ENCODE measurements at places on chromosomes 5 and 9. TPM values are rescaled to one million over a fixed set of nuclear protein-coding genes. Genes with fewer than 3 reads are reported as not detected.

GRCh38 chr5:16152601-16153568 is 26.7 kb downstream of the MARCHF11 start:
- H3K27ac ChIP-seq: no peak overlapping the region
- peaks cover 42% of the 10 kb centered on the region for H3K27me3 ChIP-seq
- H3K4me3 ChIP-seq: no peak overlapping the region
- no peak for DNase-seq
- no peaks in the 10 kb centered on the region for H3K4me1 ChIP-seq

DNA sequence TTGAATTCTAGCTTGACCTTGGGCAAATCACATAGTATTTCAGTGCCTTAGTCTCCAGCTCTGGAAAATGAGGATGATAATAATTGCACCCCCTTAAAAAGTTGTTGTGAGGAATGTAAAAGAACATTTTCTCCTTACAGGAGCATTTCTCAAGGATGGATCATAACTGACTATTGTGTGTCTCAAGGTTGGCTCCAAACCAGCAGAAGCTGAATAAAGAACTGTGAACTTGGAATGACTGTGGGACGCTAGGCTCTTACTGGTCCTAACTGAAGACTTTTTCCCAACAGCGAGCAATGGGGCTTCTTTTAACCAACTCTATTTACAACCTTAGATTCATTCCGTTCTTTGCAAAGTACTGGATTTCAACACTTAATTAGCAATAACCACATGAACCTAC is 26.2 kb upstream of the GLRX start:
- no peaks in the 10 kb centered on the region for H3K36me3 ChIP-seq
- no peak overlapping the region for H3K27ac ChIP-seq
- DNase-seq: no peak
- H3K27me3 ChIP-seq: no peaks in the 10 kb centered on the region
- H3K4me1 ChIP-seq: no peaks in the 10 kb centered on the region

DNA sequence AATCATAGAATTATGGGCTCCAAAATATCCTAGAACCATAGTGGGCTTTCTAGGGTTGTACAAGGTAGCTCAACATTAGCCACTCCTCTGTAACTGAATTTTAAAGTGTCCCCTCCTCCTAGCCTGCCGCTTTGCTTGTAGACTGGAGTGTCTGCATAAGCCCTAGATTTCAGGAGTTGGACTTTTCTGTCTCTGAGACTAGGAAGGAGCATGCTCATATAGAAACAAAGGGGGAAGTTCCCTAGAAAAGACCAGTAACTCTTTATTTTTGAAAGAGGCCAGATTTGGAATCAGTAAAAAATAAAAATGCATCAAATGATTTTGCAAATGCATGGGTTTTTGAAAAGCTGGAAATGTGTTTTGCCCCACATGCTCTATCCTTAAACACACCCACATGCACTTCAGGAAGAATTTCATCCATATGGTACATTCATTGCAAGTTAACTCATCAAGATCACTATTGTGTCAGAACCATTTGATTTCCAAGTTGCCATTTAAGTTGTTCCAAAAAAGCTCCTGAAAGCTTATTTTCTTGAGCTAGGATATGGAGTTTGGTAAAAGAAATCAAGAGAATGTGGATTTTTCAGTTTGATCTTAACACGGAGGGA is 121.0 kb upstream of the NR3C1 start:
- no peak overlapping the region for H3K27ac ChIP-seq
- no peaks in the 10 kb centered on the region for H3K36me3 ChIP-seq
- H3K4me1 ChIP-seq: peaks cover 20% of the 10 kb centered on the region
- no peak overlapping the region for H3K4me3 ChIP-seq
- no peaks in the 10 kb centered on the region for H3K27me3 ChIP-seq

DNA sequence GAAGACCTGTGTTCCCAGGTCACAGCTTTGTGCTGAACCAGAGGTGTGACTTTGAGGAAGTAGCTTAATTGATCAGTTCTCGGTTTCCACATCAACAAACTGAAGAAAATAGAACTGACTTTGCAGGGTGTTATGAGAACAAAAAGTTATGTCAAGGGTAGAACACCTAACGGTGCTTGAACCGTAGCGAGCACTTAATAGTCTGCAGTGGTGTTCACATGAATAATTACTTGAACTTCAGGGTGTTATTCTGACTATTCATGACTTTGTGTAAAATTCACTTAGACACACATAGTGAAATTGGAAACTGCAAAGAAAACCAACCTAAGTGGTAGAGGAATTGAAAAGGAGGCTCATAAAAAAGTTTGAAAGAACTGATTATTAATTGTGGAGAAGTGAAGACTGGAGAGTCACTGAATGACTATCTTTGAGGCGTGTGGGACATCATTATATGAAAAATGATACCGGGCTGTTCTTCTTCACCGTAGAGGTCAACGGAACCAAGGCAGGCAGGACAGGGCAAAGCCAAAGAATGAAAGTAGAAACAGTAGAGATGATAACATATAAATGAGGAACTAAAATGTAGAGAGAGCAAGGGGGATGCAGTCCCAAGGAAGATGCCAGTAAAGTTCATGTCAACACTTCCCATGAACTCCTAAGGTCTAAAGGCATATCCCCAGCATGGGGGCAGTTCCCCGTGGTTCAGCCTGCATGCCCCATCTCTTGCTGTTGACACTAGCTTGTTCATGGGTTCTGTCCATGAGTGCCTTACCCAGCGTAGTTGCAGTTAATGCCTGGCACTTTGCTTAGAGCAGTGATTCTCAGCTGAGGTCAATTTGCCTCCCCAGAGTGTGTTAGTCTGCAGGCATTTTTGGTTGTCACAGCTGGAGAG is 118.7 kb downstream of the ZNF462 start:
- peaks cover 14% of the 10 kb centered on the region for H3K4me1 ChIP-seq
- peaks cover 64% of the 10 kb centered on the region for H3K36me3 ChIP-seq
- DNase-seq: no peak
- no peak overlapping the region for H3K4me3 ChIP-seq

DNA sequence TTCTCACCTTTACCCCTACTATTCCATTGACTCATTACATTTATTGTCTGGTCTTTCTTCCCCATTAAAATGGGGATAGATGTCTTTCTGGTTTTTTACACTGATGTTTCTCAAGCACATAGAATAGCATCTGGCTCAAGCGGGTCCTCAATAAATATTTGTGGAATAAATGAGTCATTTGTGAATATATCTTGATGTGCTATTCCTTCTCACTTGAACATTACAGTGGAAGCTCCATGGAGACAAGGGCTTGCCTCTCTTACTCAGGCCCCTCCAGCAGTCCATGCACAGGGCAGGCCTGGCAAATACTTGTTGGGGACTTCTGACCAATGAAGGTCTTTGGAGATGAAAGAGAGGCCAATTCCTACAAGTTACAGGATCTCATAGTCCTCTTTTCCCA is 151.7 kb upstream of the TAS2R1 start:
- H3K4me3 ChIP-seq: no peak overlapping the region
- peaks cover 5% of the 10 kb centered on the region for H3K4me1 ChIP-seq
- H3K27ac ChIP-seq: no peak overlapping the region
- peaks cover 4% of the 10 kb centered on the region for H3K36me3 ChIP-seq

DNA sequence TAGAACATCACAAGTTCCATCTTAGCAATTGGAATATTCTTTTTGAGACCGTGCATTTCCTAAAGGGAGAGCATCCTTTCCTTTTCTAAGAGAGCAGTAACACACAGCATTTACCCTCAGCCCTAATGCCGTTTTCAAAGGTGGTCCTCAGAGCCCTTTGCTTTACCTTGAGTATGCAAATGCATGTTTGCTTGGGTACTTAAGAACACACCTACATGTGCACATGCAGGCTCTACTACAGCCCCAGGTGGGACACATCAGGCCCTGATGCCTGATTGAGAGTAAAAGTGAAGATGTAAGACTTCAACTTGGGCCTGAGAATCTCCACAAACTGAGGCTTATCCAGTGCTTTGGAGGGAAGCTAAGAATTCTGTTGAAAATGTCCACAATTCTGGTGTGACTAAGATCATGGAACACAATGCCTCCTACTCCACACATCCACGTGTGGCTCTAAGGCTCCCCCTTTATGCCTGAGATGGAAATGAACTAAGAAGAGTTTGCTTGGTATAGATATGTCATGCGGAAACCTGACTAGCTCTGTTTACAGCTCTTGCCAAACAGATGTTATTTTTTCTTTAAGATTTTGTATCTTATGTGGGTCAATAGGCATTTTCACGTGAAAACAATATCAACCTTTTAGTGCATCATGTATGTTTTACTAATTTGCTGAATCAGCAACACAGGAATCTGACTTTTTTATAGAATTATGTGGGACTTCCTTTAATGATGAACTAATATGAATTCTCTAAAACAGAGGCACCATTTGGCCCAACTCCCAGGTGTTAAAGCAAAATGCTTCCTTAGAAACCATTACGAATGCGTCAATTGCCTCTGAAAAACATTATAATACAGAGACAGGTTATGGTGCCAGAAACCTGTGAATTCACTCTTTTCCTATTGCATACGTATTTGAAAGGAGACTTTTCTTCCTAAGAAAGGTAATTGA is 48.9 kb upstream of the SLC2A8 start:
- no peaks in the 10 kb centered on the region for H3K27me3 ChIP-seq
- H3K27ac ChIP-seq: no peak overlapping the region
- DNase-seq: no peak
- H3K4me1 ChIP-seq: peaks cover 10% of the 10 kb centered on the region
- H3K36me3 ChIP-seq: no peaks in the 10 kb centered on the region

The ACOT12 gene
- not detected for total RNA-seq

The F12 gene
- total RNA-seq: 2.3 TPM
